H1 (cell line): ENCODE measurements at places on chromosomes 11 and 22. TPM values are rescaled to one million over a fixed set of nuclear protein-coding genes. Genes with fewer than 3 reads are reported as not detected.

GRCh38 chr22:46769191-46769675 lies 6.8 kb downstream of the TBC1D22A start:
- no peak for DNase-seq

DNA sequence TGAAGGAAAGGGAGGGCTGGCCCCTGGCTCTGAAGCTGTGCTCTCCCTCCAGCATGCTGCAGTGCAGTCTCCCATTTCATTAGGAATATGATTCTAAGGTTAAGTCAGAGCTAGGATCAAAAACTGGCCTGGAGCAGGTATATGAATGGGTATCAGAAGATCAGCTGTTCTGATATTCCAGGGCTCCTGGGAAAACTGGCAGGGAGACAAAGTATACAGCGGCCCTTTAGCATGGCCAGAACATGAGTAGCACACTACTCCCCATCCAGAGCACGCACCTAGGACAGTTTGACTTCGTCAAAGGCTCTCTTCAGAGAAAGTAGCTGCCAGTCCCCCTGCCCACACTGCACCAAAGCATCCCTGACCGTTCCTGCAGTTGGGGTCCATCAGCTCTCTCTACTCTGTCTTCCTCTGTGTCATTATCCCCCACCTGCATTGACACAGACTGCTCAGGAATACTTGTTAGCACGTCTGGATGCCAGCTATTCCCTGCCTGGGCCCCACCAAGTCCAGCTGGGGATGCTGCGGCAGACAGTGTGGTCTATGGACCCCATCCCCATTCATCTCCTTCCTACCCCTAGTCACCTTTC lies 4.0 kb upstream of the FCHSD2 start:
- no peak for DNase-seq

KCNK4 gene
- polyA plus RNA-seq: not detected in 2 replicates

BAIAP2L2 gene
- 10.0 and 13.9 TPM in 2 replicates for polyA plus RNA-seq
